ENCODE measurements at places on chromosomes 11 and 22.

DNA sequence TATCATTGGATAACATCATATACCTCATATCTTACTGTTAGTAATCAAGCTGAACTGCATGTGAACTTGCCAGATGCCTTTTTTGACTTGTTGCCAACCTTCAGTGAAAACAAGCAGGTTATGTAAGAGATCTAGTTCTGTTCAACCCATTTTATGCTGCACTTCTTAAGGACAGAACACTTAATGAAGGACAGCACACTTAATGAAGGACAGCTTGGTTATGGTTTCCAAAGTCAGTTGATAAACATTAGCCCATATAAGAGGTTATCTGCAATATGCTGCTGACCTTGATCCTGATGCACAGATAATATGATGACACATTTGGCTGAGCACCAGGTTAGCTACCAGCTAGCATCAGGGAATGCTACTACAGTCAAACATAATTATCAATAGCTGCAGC is 358.7 kb upstream of the PDGFD start:
- DNase-seq, result no peak

GRCh38 chr11:115535781-115536180 is 31.6 kb upstream of the CADM1 start:
- no peak for DNase-seq

GRCh38 chr11:125275905-125276618 is 111.5 kb downstream of the PKNOX2 start:
- DNase-seq, result peak; percentile 29

DNA sequence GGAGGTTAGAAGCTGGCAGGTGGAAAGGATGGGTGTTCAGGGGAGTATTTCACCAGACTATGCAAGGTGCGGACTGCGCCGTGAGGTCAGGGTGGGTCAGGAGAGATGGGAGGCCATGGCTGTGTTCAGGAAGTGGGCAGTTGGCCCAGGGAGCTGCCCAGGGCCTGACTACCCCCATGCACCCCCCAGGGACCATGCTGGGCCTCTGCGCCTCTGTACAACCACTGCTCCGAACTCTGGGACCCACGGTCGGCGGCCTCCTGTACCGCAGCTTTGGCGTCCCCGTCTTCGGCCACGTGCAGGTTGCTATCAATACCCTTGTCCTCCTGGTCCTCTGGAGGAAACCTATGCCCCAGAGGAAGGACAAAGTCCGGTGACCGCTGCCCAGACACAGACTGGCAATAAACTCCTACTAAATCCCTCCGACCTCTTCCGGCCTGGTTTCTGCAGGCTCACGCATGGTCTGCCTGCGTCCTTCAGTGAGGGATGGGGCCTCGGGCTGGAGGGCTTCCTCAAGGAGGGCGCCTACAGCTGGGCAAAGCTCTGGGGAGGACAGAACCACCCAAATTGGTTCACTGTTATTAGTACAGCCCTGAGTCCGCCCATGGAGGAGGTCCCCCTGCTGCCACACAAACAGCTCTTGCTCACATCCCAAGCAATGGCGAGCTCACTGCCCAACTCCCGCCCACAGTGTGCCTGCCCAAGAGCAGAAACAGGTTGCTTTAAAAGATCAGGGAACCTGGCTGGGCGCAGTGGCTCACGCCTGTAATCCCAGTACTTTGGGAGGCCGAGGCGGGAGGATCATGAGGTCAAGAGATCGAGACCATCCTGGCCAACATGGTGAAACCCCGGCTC is 4.2 kb downstream of the PHLDA2 start:
- DNase-seq, result no peak

GRCh38 chr22:30865656-30866055 is 102.9 kb downstream of the MORC2 start:
- no peak for DNase-seq

DNA sequence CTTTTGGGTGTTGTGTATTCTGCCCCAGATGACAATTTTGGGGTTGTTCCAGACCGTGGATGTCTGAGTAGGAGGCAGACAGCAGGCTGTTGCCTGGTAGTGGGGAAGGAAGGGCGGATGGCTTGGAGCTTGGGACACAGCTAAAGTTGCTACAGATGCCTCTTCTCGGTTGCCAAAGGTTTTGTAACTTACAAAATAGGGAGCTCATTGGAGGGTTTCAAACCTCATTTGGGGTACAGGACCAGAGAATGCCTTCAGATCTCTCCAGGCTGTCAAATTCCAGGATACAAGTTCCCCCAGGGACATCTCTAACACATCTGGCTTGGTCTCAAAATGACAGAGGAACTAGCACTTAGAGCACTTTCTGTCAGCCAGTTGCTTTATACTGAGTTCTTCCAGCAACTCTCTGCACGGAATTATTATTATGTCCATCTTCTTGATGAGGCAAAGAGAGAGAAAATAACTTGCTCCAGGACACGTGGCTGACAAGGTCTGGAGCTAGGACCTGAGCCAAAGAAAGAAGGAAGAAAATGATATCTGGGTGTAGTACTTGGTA is 56.0 kb downstream of the SLC1A2 start:
- DNase-seq, result no peak

GRCh38 chr11:34091825-34092224 is 13.6 kb upstream of the NAT10 start:
- no peak for DNase-seq

DNA sequence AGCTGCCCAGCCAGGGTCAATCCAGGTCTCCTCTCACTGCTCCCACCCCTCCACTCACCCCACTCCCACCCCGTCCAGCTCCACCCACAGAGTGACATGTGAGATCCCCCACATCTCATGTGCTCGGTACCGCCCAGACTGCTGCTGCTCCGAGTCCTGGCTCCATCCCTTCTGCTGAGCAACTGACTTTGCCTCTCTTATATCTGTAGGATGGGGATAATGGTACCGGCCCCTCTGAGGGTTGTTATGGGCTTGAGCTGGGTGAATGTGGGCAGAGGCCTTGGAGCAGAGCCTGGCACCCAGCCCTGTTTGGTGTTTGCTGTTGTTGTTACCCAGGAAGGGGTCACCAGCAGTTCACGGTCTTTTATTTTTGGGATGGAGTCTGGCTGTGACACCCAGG is 77.0 kb downstream of the ST3GAL4 start:
- DNase-seq, result no peak

DNA sequence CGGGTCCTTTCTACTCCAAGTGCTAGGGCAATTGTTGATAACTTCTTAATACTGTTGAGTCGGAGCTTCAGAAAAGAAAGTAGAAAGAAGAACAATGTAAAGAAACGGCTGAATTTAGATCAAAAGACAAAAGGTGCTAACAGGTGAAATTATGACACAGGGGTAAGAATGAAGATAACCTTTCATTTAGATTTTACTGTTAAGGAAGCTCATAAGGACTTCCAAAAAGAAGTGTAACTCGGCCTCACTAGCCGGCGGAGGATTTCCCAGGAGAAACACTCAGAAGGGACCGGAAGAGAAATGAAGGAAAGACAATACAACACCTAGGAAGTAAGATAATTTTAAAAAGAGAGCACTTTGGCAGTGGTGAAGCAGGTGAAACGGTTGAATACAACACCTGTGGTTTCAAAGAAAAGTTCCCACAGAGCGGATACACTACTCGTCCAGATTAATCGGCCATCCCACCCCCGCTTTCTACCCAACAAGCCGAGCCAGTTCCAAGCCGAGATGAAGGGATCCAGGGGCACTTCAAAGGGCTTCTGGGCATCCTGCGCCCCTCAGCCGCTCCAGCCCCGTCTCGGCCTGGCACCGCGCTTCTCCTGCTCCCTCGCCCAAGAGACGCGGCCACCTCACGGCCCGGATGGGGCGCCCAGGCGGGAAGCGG is 737 bp downstream of the PPP2R1B start:
- DNase-seq, result no peak

- peak; percentile 49 for DNase-seq
These were observed 2.9 kb downstream of the CLCF1 start for GRCh38 chr11:67370351-67371076.

DNA sequence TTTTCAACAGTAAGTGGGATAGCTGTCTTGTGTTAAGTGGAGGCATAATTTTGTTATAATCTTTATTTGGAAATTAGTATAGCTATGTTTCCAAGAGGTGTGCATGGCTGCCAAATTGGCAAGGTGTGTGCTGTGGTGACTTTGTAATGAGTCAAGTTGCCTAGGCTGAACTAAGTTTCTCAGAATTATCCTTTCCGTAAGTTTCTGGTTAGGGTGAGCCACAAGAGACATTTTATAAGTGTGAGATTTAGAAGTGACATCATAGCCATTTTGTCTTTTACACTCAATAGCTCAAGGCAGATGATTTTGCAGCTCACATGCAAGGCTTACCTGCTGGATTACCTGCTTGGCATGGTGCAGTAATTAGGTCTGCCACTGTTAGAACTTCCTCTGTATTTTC is 90.3 kb downstream of the C11orf87 start:
- no peak for DNase-seq

DNA sequence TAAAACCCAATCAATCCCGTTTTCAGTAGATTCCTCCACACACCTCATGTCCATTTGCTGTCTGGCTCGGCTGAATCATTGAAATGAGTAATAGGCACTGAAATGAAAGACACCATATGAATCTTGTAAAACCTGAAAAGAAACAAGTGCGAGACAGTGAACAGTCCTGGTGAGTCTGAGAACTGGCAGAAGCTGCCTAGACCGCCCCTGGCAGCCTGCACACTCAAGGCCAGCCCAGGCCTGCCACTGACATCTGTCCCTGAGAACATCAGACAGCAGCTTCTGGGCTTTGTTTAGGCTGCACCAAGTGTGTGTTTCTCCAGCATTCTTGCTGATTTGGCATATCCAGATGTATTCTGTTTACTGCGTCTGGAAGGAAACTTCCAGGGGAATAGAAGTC is 44.8 kb downstream of the ENDOD1 start:
- DNase-seq, result peak; percentile 11

- no peak for DNase-seq
These were observed 85.1 kb downstream of the TMEM135 start for GRCh38 chr11:87122852-87123251.

- DNase-seq, result no peak
These were observed 15.6 kb downstream of the ARAP1 start for GRCh38 chr11:72736452-72737069.

DNA sequence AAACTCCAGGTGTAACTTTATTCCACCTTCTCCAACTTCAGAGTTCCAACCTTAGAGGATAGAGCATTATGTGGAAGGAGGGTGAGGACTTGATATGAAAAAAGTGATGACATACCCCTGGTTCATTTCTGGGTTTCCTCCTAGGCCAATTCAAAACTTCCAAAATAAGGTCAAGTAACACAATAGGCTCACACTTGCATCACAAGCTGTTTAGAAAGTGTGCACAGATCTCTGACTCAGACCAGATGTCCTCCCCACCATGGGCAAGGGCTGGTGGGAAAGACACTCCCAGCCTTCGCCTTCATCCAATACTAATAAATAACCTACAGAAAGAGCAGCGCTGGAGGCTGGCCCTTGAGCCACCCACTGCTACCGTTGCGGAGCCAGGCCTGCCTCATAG is 5.8 kb upstream of the BUD13 start:
- DNase-seq, result no peak

- DNase-seq, result no peak
These were observed 46.5 kb downstream of the PDE2A start for GRCh38 chr11:72627594-72628281.

GRCh38 chr11:94184846-94185245 is 56.2 kb downstream of the PANX1 start:
- no peak for DNase-seq

- no peak for DNase-seq
These were observed 250.8 kb downstream of the DDX10 start for GRCh38 chr11:108915666-108916065.

GRCh38 chr11:86800076-86800959 is at the start of gene PRSS23:
Gene PRSS23, plus strand, starts transcription at chr11:86800542. Its CDS starts 7,102 bp downstream, at chr11:86807644.
- DNase-seq, result peak; percentile 88

- no peak for DNase-seq
These were observed 43.1 kb downstream of the HSD17B12 start for GRCh38 chr11:43723617-43724016.

GRCh38 chr11:46889689-46890475 is 28.5 kb downstream of the LRP4 start:
- DNase-seq, result peak; percentile 74

DNA sequence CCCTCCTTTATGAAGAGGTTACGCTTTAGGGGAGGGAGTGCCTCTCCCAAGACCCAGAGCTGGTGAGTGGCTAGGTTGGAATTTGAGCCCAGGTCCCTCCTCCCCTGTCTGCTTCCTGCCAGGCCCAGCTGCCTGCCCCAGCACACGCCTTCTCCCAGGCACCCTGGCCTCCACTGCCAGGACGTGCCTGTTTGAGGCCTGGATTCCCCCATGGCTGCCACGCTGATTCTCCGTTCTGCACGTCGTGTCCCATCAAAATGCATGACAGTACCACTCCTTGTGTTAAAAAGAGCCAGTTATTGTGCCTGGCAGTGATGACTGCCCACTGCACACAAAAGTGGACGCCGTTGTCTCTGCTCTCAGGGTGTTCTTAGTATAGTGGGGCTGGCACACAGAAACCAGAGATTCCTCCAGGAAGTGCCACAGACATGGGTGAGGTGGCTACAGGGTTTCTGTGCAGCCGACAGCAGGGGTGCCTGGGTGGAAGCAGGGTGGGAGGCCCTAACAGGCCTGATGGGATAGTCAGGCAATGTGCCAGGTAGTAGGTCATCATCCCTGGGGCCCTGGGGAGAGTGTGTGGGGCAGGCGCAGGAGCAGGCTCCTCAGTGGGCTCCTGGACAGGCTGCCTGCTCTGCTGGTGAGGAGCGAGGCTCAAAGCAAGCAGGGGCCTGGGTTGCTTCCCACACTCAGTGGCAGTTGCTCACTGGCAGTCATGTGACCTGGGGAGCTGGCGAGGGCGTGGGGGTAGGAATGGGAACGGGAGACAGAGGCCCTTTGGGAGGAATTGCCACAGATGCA is 24.2 kb downstream of the MED15 start:
- DNase-seq, result no peak

GRCh38 chr11:70538641-70539359 is 140.5 kb downstream of the CTTN start:
- no peak for DNase-seq

- no peak for DNase-seq
These were observed 37.3 kb downstream of the PIWIL4 start for GRCh38 chr11:94604482-94604881.

GRCh38 chr11:14637868-14638409 is 5.7 kb upstream of the PDE3B start:
- DNase-seq, result no peak

DNA sequence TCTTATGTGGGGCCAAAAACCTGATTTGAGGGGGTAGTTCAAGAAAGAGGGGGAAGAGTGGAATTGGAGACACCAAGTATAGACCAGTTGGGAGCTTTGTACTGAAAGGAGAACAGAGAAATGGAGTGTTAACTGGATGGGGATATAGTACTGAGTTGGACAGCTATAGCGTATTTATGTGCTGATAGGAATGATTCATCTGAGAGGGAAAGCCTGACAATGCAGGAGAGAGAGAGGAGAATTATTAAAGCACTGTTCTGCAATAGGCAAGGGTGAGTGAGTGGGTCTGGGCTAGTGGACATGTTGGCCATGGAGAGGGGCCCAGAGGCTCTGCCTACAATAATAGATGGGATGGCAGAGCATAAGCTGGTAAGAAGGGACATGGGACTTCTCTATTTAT is 52.9 kb upstream of the PITPNB start:
- no peak for DNase-seq

GRCh38 chr11:46319074-46319453 is 28.2 kb upstream of the DGKZ start:
- no peak for DNase-seq
